ENCODE measurements at places on chromosomes 1 and 21. TPM values are rescaled to one million over a fixed set of nuclear protein-coding genes. Genes with fewer than 3 reads are reported as not detected.
A peak's percentile ranks its signal among the peaks of the same experiment; 100 is the strongest.

DNA sequence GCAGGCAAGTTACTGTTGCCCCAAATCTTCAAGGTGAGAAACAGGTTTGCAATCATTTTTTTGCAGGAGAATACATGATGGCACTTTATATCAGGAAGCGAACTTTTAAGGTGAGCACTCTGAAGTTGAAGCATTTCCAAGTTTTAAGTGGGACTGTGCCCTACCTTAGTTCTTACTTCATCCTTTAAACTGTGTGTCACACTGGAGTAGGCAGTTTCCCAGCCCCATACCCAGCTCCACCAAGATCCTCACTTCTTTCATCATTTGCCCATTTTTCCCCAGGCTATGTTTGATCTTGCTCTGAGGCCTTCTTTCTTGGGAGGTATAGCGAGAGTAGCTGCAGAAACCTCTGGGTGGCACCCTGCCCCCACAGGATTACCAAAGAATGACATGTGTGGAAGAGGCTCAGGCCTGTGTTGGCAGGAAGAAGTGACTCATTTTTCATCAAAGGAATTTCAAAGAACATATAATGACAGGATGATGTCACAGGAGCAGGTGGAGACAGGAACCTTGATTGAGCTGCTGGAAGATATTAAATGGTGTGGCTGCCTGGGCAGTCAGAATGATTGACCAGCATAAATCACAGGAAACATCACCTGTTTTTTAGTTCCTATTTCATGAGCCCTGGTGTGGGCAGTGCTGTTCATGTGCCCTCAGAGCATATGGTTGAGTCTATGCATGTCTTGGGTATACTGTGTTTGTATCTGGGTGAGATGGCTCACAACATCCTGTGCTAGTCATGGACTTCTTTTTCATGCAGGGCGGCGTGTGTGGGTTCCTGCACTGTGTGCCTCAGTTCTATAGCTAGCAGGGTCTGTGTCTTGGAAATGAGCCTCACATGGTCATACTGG is 20.8 kb upstream of the MACF1 start:
- H3K4me1 ChIP-seq: peaks cover 34% of the 10 kb centered on the region
- no peak overlapping the region for H3K4me3 ChIP-seq
- H3K27ac ChIP-seq: peak overlapping the region; percentile 70
- H3K27me3 ChIP-seq: no peaks in the 10 kb centered on the region

DNA sequence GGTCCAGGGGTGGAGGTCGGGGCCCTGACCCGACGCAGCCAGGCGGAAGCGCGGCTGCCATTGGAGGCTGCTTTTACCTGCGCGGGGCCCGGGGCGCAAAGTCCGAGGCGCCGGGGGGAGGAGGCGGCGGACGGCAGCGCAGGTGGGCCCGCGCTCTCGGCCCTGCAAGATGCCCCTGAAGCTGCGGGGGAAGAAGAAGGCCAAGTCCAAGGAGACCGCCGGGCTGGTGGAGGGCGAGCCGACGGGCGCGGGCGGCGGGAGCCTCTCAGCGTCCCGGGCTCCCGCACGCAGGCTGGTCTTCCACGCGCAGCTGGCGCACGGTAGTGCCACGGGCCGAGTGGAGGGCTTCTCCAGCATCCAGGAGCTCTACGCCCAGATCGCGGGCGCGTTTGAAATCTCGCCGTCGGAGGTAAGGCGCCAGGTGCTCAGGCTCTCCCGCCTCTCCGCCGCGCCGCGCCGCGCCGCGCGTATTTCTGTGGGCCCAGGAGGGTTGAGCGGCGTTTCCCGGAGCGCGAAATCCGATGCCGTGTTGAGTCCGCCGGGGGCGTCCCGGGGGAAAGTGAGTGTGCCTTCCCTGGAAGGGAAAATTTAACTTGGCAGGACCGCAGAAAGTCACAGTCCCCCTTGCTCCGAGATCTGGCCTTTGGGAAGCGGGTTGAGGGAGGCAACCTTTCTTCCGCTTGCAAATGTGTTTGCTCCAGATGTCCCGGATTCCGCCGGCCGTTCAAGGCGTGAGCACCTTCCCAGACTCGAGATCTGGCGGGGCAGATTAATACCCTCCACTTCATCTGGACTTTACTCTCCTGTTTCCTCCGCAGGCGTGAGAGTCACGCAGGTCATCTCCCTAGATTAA is at the start of gene GIPC2:
Gene GIPC2, plus strand, starts transcription at position 41 of the 853 bp plus-strand sequence. Its CDS starts 129 bp downstream, at position 170.
- no peak within 1 kb of the TSS for H3K27ac ChIP-seq
- peaks cover 11% of the 10 kb centered on the region for H3K4me1 ChIP-seq
- no peaks in the 10 kb centered on the region for H3K36me3 ChIP-seq
- H3K27me3 ChIP-seq: peaks cover 14% of the 10 kb centered on the region
- H3K4me3 ChIP-seq: peak within 1 kb of the TSS; percentile 28

DNA sequence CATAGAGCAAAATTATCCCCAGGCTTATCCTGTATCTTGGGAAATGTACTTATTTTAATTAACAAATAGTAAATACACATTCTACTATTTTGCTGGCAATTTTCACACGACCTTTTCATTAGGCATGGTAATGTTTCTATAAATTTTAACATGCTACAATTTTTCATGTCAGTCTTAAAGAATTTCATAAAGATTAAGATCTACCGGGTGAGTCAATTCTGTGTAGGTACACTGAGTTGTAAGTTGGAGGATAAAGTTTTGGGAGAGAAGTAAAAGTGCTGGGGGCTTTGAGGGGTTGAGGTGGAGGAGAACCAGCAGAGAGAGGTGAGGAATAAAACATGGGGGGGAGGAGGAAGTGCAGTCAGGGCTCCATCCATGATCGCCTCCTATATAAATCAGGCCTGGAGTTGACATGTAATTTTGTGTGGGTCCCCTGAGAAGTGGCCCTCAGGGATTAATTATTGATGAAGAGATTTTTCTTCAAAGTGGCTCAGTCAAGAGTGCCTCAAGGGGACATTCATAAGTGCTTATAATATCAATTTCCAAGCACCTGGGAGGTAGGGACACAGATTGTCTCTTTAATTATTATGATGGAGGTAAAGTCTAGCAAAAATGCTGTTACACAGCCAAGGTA is 7.2 kb downstream of the DPYD start:
- no peaks in the 10 kb centered on the region for H3K36me3 ChIP-seq
- H3K27me3 ChIP-seq: no peaks in the 10 kb centered on the region

DNA sequence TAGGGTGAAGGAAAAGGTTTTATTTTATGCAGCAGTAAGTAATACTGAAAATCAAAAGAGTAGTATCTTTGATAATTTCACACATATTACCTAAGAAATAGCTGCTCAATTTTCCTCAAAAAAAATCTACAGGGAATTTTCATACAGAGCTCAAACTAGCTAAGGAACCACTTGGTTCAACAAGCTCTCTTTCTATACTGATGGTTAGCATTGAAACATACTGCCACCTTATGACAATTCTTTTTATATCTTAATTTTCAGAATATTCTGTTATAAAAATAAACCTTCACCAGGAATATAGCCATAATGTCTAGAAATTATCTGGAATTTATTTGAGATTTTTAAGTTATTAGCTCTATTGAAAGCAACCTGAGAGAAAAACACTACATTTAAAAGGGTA is 142.1 kb downstream of the DPYD start:
- H3K4me3 ChIP-seq: no peak overlapping the region
- no peak for DNase-seq
- no peaks in the 10 kb centered on the region for H3K27me3 ChIP-seq
- no peaks in the 10 kb centered on the region for H3K36me3 ChIP-seq

GRCh38 chr1:225677350-225678124 is 24.6 kb upstream of the ENAH start:
- no peak for DNase-seq
- H3K4me3 ChIP-seq: no peak overlapping the region
- H3K27me3 ChIP-seq: peaks cover 6% of the 10 kb centered on the region
- H3K36me3 ChIP-seq: no peaks in the 10 kb centered on the region

DNA sequence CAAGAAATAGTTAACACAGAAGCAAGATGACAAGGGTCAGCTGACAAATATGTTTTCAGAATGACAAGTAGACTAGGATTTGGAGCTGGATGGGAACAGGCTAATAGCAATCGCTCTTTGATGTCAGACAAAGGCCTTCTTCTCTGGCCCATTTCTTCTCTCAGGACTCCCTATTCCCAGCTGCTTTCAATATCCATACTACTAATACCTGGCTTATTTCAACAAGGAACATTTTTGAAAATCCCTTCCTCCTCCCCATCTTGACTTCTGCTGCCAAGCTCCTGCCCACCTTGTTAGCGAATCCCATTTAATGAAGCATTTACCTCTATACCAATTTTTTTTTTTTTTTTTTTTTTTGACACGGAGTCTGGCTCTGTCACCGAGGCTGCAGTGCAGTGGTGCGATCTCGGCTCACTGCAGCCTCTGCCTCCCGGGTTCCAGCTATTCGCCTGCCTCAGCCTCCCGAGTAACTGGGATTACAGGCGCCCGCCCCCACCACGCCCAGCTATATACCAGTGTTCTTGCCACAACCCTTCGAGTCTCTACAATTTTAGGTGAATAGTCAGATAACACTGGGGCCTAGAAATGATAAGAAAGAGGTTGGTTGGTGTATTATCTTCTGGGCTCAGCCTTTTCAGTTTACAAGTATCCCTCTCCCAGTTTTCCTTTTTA is 68.4 kb downstream of the MACF1 start:
- no peaks in the 10 kb centered on the region for H3K36me3 ChIP-seq
- DNase-seq: no peak
- no peak overlapping the region for H3K27ac ChIP-seq

DNA sequence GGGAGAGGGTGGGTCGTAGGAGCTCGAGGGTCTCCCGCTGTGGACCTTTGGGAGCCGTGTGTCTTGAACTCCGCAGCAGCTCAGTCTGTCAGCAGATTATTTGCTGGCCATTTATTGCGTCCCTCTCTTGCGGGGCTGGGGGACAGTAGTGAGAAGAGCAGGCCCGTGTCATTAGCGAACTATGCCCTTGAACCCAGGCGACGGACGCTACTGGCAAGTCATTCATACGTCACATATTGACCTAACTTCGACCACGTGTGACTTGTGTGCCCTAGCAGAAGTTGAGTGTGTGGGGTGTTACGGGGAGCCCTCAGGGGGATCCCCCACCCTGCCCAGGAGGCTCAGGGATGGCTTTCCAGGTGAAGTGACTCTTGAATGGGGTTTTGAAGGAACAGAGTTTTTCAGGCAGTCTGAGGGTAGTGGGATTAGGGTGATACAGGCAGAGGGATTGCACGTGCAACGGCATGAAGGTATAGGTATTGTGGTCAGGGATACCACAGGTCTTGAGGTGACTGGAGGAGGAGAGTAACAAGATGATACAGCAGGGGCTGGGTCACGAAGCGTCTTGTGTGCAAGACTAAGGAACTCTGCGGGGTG is 13.0 kb downstream of the RCC1 start:
- peak overlapping the region; percentile 18 for H3K27ac ChIP-seq
- H3K4me1 ChIP-seq: peaks cover 23% of the 10 kb centered on the region
- H3K36me3 ChIP-seq: no peaks in the 10 kb centered on the region

DNA sequence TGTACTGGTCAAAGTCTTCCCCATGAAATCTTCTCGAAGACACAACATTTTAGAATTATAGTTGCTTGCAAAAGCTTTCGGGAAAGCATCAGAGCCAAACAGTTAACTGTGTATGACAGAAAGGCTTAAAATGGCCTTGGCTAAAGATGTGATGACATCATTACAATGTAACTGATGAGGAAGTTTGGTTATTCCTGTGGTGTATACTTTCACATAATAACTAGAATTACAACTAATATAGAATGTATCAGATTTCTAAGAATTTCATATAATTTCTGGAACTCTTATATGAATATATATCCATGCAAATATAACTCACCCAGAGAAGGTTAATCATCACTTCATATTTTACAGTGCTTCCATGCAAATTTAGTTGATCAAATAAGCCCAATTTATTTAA is 8.4 kb downstream of the TP73 start:
- no peaks in the 10 kb centered on the region for H3K4me1 ChIP-seq
- H3K27me3 ChIP-seq: peaks cover 3% of the 10 kb centered on the region
- H3K36me3 ChIP-seq: no peaks in the 10 kb centered on the region
- no peak for DNase-seq
- no peak overlapping the region for H3K4me3 ChIP-seq

DNA sequence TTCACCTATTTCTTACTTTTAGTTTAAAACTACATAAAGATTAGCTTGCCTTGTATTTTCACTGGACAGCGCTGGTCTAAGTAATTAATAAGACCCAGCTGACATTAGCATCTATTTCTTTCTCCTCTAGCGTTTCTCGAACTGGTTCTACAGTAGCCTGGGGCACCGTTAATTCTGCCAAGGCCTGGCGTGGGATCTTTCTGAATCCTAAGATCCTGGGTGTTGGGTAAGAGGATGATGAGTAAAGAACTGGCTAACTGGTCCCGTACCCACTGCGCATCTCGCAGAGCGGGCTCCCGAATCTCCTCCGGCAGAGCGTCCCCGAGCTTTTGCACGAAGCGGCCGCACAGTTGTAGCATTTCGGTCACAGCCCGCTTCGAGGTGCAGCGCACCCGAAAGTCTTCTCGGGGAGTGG is 309 bp downstream of the NSL1 start:
- peaks cover 48% of the 10 kb centered on the region for H3K4me1 ChIP-seq
- peak overlapping the region; percentile 96 for H3K4me3 ChIP-seq
- no peaks in the 10 kb centered on the region for H3K36me3 ChIP-seq
- no peak for DNase-seq
- no peaks in the 10 kb centered on the region for H3K27me3 ChIP-seq
- H3K27ac ChIP-seq: peak overlapping the region; percentile 82

SLC19A1 gene
- total RNA-seq: 9.8 TPM

LGALS8 gene
- total RNA-seq: 193 TPM

CFHR2 gene
- not detected for total RNA-seq

SLC35A3 gene
- total RNA-seq: 26.6 TPM

PLA2G2F gene
- not detected for total RNA-seq

All from CD4-positive, alpha-beta memory T cell (primary cell).